Stimulated activated CD4-positive, alpha-beta T cell treated with anti-CD3 and anti-CD28 coated beads, Interleukin-4, amount 100 ng/mL, for 1 hour (primary cell): ENCODE measurements at places on chromosomes 3 and 15.

- no peak for DNase-seq
These were observed 1.8 kb downstream of the UBE2E1 start for GRCh38 chr3:23807424-23808015.

DNA sequence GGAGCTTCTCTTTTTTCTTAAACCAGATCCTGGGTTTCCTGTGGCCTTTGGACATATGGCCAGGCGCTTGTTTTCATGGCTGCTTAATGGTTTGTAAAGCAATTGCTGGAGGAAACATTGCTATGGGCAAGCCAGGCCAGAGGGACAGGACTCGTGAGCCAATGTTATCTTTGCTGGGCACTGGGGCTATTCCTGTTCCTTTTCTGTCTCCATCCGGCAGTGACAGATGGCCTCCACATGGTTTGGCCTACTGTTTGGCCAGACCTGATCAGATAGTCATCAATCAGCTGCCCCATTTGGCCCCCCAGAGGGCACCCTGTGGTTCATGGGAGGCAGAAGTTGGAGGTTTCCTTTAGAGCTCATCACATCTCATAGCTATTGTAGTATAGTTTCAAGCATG is 326.1 kb upstream of the ROPN1 start:
- no peak for DNase-seq

DNA sequence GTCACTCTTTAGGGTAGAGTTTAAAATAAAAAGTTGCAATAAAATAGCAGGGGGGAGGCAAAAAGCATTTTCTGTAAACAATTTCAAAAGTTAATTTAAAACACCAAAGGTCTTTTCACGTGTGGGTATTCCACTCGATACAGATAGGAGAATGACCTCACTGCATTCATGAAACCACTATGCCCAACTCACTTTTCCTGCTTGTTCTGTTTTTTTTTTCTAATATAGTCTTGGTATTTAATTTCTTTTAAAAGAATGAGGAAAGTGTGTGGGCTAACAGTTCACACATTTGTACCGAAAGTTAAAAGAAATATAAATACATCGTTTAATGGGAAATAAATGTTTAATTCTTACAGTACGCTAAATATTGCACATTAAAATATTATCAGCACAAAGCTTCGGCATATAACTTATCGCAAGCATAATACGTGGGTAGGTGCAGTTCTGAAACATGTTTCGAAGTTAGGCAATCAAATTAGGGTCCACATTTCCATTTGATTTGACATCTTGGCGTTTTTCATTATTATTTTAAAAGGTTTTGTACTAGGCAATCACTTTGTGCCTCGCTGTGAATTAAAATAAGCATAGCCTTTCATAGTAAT is 41.4 kb downstream of the VGLL4 start:
- no peak for DNase-seq

- DNase-seq = no peak
These were observed 212.0 kb downstream of the NR1D2 start for GRCh38 chr3:24157106-24157505.

DNA sequence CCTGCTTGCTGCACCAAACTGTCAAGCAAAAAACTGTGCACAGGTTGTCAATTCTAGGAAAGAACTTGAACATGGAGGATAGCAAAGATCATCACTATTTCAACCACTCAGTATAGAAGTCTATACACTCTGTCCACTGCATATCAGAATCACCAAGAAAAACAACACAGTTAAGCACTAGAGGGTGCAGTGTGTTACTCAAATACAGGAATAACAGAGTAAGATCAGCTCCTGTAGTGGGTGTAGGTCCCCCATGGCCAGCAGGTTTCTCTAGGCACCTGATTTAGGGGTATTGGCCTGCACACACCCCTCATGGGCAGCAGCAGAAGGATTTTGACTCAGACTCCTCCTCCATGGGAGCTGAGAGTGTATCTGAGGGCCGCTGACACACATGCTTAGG is 464.1 kb downstream of the EPHA6 start:
- no peak for DNase-seq

DNA sequence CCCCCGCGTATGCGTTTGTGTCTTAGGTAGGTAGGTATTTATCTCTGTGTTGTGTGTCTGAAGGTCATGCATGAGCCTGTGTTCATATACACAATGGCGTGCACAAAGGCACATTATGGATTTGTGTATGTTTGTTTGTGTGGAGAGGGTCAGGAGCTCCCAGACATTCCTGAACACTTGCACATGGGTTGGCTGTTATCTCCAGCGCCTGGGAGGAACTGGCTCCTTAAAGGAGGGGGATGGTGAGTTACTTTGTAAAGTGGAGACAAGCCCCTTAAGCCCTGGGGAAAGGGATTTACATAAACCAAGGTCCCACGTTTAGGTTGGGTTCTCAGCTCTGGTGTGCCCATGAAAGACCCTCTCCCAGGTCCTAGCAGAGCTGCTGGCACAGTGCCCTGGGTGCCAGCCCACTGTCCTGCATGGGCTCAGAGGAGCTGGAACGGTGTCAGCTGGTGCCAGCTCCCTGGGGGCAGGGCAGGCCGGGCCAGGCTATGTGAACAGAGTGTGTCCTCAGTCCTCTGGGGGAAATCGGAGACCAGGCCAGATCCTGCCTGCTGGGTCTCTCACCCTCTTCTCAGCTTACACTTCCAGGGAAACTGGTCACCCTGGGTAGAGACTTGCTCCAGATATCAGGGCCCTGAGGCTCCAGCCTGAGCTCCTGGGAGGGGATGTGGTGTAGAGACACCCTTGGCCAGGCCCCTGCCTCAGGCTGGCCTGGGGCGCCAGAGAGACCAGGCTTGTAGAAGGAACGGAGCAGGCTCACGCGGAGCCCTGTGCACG is 25.1 kb downstream of the SNX33 start:
- DNase-seq = no peak

DNA sequence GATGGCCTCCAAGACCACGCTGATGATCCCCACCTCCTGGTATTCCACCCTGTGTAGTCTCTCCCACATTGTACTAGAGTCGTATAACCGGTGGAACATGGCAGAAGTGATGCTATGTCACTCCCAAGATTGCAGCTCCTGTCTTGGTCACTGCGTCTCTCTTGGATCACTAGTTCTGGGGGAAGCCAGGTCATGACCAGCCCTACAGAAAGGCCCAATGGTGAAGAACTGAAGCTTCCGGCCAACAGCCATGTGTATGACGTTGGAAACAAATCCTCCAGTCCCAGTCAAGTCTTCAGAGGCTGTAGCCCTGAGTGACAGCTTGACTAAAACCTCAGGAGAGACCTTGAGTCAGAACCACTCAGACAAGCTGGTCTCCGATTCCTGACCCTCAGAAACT is 61.9 kb upstream of the FNDC3B start:
- no peak for DNase-seq

DNA sequence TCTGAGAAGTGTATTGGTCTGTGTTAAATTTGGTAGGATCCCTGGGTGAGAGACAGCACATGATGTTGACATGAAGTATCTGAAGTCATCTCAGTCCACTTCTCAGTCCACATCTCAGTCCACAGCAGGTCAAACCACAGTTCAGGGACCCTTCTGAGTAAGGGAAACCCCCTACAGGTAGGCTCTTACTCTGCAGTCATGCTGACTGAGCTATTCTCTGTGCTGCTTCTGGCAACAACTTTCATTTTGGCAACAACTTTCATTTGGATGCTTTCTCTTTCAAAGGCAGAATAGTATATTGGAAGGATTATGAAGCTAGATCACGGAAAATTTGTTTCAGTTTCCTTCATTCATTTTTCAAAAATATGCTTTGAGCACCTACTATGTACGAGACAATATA is 178.2 kb upstream of the GOLIM4 start:
- no peak for DNase-seq

- no peak for DNase-seq
These were observed 809 bp downstream of the RBP1 start for GRCh38 chr3:139538733-139539132.

DNA sequence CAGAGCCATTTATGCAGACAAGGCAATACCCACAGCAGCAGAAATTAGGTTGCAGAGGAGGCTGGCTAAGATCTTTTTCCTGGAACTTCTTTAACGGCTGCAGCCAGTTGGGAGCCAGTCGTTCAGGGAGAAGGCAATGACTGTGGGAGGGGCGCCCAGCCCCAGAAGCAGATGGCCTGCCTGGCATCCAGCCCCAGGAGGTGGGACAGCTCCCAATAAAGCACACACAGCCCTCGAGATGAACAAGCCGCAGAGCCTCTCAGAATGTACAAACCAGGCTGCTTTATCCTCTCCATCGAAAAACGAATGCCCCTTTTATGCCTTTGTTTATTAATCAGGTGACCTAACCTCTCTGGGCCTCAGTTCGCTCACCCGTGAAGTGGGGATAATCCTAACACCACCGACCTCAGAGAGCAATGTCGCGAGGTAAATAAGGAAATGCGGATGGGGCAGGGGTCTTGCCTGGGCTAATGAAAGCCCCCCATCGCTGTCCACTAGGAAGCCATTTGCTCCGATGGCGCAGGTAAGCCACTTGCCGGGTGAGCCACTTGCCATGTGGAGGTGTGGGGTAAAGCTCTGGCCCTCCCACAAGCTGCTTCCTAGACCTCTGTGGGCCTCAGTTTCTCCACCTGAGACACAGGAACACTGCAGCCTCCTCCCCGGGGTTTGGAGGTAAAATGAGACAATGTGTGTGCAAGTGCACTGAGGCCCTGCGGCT is 35.8 kb downstream of the MGLL start:
- no peak for DNase-seq

DNA sequence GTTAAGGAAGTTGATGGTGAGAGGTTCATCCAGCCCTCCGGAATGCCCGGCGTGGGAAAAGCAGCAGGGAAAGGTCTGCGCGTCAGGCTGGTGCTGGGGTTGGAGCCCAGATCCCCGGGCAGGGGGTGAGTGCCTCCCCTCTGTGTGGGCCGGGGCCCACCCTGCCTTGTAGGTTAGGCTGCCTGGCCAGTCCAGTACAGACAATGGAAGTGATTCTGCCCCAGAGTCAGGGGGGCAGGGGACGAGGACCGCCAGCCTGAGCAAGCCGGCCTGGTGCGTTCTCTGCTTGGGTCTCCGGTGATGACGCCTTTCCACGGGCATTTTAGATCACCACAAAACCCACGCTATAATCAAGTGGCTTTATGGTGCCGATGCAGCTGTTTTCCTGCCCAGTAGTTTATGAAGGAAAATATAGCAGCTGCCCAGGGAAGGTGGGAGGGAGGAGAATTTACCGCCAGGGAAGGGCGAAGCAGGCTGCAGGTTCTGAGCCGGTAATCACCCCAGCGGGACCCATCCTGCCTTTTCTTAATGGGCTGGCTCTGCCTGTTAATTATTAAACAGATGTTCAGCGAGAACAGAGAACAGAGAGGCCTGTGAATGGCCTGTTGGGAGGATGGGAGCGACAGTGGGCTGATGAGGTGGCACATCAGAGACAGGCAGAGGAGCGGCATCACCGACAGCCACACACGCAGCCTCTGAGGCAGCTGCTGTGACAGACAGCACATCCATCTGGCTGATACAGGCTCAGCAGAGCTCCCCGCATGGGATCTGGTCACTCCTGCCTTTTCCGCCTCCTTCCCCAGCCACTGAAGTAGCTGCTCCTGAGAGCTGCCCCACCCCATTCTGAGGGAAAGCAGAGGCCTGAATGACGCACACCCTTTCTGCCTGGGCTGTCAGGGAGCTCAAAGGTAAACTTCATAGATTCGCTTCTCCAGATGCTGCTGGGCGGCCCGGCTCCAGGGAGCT is 35.2 kb downstream of the BDH1 start:
- no peak for DNase-seq

- DNase-seq = no peak
These were observed 38.1 kb upstream of the LDHAL6B start for GRCh38 chr15:59168536-59168935.

DNA sequence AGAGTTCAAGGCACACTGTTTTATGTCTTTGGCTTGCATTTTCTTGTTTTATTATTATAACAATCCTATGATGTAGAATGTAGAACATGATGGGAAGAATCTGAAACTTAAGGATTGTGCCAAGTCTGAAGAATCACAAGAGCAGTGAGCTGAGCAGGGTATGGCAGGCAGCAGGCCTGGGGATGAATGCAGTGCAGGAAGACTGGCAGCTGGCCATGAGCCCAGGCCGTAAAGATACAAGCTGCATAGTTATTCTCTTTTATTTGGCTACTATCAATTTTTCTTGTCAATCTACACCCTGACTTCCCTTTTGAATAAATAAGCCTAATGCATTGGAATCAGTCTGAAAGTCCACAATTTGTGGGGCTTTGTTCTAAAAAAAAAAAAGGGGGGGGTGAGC is 89.6 kb upstream of the ARPP21 start:
- DNase-seq = no peak

GRCh38 chr3:194572143-194572789 is 61.0 kb downstream of the TMEM44 start:
- DNase-seq = no peak

DNA sequence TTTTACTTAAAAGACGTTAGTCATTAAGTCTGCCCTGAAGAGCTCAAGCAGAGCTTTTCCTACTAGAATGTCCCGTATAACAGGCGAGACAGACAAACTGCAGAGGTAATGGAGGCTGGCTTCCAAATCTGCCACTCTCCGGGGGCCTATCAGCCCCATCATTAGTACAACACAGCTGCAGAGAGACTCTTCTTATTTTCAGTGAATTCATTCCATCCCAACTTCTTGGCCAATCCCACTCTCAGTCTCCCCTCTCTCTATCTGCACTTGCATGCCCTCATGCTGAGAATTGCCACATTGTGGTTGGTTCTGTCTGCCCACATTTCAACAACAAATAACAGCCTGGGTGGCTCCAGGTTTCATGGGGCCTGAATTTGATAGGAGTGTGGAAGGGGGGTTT is 412.7 kb downstream of the ERC2 start:
- no peak for DNase-seq

DNA sequence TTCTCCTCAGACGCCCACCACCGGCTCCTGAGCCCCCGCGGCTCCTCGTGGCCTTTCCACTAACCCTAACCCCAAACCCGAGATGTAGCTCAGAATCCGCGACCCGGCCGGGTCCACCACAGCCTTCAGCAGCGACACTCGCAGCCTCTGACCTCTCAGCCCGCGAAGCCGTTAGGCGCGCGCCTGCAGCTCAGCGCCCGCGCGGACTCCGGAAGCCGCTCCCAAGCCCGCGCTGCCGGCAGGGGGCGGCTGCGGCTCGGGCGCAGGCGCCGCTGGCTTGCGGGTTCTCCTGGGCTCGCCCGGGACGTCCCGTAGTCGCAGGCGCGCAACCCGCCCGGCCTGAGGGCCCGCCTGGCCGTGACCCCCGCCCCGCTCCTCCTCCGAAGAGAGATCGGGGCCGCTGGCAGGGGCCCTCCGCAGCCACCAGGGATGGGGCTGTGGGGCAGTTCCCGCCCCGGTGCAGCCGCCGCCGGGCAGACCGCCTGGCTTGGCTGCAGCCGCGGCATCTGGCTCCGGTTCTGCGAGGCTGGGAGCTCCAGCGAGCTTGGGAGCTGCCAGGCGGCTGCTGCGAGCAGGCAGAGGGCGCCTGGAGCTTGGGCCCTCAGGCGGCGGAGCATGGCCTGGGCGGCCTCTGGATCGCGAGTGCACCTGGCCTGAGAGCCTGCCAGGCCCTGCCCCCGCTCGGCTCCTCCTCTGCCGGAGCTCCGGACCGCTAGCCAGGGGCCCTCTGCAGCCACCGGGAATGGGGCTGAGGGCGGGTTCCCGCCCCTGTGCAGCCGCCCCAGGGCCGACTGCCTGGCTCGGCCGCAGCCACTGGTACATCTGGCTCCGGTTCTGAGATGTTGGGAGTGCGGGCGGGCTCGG is 120.7 kb downstream of the LMLN start:
- DNase-seq = peak; percentile 77

GRCh38 chr15:45670511-45670910 is 35.7 kb downstream of the SQOR start:
- no peak for DNase-seq

- no peak for DNase-seq
These were observed 15.5 kb upstream of the ATP8B4 start for GRCh38 chr15:50134524-50135024.
